ENCODE measurements at places on chromosomes 6 and 20.

DNA sequence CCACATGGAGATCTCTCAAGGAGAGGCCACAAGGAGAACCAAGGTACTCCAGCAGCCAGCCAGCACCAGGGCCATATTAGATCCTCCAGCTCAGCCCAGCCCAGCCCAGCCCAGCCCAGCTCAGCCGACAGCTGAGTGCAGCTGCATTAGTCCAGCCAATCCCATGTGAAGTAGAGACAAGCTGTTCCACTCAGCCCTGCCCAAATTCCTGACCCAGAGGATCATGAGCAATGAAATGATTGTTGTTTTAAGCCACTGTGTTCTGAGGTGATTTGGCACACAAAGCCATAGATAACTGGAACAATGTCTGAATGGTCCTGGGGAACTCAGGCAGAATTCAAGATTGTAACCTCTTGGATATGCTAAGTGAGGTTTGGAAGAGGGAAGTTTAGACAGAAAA, 59.5 kb upstream of the BMP2 start:
- no peak for DNase-seq

DNA sequence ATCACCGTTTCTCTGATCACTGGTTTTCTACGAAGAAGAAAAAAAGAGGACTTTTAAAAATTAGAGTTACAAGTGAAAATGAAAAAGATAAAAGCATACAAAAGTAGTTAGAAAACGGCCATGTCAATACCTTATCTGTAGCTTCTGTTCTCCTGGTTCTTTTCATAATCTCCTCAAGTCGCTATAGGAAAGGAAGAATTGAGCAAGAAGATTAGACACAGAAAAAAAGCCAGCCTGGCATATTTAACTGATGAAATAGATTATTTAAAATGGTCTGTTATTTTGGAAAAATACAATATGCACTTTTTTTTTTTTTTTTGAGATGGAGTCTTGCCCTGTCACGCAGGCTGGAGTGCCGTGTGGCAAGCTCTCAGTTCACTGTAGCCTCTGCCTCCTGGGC, 70.2 kb upstream of the BCLAF1 start:
- no peak for DNase-seq

DNA sequence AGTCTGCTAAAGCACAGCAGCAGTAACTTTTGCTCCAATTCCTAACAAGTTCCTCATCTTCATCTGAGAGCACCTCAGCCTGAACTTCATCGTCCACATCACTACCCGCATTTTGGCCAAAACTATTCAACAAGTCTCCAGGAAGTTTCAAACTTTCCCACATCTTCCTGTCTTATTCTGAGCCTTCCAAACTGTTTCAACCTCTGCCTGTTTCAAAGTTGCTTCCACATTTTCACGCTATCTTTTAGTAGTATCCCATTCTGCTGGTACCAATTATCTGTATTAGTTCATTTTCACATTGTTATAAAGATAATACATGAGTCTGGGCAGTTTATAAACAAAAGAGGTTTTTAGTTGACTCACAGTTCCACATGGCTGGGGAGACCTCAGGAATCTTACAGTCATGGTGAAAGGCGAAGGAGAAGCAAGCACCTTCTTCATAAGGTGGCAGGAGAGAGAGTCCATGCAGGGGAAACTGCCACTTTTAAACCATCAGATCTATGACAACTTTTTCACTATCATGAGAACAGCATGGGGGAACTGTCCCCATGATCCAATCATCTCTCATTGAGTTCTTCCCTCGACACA, 99.4 kb upstream of the GRIK2 start:
- DNase-seq = no peak

DNA sequence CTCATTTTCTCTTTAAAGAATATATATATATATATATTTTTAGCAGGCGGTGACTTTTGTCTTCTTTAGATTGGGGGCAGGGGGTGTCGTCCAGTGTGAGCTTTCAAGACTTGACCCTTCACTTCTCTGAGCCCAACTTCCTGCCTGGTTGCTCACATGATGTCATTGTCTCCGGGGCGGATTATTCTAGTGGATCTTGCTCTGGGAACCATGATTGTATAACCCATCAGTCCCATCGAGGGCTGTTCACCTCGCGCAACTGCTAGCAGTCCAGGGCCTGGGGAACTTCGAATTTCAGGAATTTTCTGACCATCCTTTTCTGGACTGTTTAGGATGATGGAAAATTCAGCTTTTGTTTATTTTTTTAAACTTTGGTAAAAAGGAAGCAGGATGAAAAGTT, 1.0 kb downstream of the IGF2R start:
- DNase-seq = no peak

- DNase-seq = peak; percentile 32
Observed at GRCh38 chr6:146997062-146997461, 207.2 kb upstream of the STXBP5 start.

DNA sequence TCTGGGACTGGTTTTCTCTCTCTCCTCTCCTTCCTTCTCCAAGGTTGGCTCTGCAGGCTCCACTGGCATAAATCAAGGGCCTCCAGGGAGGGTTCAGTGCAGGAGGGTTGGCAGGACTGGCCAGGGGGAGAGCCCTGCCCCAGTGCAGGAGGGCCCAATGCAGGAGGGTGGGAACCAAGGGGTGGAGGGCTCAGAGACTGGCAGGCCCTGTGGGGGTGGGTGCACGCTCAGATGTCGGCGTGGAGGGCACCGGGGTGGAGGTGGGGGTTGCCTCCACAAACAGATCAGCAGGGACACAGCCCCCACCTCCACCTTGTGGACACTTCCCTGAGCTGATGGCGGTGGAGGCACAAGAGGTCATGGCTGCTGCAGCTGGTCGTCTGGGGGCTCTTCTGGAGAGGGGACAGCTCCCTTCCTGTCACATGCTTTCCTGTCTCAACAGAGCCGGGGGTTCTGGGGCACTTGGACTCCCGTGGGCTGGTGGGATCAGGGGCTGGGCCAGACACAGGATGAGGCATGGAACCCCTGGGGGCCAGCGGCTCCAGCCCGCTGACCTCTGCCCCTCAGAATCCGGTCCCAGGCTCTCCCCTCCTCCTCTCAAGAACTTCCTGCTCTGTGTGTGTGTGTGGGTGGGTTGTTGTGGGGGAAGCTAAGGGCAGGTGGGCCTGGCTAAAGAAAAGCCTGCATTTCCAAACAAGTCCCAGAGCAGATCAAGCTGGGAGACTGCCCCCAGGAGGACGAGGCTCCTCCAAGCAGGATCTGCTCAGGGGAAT, 2.7 kb upstream of the ABHD16B start:
- no peak for DNase-seq

GRCh38 chr6:70225055-70225454, 77.8 kb downstream of the COL9A1 start:
- peak; percentile 42 for DNase-seq

- DNase-seq = no peak
Observed at GRCh38 chr6:25407431-25407830, 128.3 kb downstream of the CARMIL1 start.

GRCh38 chr6:31216208-31216898, 45.9 kb upstream of the POU5F1 start:
- no peak for DNase-seq

DNA sequence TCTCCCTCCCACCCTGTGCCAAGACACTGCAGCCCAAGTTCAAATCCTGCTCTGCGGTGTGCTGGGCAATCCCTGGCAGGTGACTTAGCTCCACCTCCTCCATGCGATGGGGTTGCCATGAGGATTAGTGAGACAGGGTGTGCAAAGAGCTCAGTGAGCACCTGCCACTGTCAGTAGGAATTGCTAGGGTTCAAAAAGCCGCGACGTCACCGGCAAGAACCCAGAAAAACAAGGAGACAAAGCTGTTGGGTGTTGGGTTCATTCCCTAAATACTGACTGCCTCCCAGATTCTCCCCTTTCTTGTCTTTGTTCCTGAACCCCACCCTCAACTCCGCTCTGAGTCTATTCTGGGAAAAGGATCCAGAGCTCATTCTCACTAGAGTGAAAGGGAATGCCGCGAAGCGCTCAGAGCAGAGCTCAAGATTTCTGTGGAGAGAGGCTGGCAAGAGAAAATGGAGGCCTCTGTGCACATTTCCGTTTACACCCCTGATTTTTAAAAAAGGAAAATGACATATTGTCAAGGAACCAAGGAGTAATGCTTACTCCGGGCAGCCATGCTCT, 13.3 kb downstream of the PMEPA1 start:
- DNase-seq = no peak

DNA sequence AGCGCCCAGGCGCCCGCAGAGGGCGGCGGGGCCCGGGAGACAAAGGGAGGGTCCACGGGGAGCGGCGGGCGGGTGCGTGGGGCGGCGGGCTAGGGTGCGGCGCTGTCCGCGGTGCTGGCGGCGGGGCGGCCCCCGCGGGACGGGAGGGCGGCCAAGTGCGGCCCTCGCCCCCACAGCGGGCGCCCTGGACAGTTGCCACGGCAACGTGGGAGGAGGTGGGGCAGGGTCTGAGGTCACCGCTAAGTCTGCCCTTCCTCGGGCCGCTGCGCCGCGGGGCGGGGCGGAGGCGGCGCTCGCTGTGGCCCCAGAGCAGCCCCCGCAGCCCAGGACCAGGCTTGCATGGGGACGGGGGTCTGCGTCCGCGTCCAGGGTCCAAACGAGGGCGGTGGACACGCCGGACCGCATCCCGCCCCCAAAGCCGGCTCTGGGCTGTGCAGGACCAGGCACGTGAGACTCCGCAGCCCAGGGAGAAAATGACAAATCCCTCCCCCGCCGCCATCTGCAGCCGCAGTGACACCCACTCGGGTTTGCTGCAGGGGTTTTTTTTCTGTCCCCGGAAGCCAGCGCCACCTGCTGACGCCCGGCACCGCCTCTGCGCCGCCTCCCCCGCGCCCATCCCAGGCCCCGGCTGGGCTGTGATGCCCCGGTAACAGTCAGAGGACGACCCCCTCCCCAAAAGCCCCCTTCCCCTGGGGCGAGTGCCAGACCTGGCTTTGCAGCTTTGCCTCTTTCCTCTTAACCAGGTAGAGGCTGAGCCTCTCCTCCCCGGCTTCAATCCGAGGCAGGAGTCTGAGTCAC, 36.8 kb downstream of the YTHDF1 start:
- DNase-seq = peak; percentile 68

DNA sequence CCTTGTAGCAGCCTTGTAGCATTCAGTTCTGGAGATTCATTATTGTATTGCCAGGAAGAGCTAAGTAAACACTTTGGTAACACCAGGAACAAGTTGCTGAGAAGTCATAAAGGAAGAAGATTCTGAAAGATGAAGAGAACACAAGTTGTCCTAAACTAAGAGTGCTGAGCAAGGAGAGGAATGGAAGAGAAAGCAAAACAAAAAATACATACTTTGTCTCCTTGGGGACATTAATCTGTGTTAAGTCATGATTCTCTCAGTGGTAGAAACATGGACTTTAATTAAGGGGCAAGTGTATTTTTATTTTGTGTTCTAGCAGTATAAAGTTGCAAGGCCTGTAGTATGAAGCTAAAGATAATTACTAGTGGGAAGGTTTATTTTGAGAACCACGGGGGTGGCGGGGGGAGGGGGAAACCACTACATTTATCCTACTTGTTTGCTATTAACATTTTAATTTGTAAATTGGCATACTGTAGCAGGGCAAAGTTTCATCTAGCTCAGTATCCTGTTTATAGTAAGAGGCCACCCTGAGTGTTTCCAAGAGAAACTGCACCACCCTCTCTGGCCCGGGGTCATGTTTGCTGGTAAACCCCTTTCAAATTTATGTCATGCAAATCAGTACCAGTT, 463.0 kb downstream of the CDKAL1 start:
- DNase-seq = no peak

DNA sequence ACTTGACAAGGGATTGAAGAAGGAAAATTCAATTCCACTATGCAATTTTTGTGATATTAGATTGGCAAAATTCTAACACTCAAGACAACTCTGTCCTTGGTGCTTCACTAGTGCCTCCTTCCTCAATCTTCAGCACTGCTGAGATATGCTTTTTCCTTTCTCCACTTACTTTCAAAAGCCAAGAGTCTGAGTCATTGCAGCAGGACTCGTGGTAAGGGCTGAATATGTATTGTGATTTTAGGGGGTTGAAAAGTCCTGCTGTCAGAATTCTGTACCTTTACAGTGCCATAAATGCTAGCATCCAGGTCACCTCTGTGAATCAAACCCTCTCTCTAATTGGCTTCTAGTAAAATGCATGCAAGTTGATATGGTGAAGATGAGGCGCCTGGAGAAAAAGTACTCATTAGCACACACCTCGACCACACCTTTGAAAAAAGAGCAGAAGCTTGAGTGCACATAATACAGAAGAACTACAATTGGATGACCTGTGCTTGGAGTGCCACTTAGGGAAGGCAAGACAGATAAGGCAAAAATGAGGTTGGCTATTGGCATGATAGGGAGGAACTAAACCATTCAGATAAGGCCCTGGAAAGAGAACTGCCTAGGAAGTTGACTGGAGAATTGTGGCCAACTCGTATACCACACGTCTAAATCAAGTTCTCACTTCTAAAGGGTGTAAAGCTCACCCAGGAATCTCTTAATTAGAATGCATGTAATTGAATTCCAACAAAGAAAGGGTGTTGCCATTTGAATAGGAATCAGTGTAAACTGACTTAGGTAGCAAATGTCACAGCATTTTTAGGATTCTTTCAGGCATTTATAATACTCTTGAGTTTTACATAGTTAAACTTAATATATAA, 43.6 kb upstream of the FAM83B start:
- no peak for DNase-seq

- DNase-seq = no peak
Observed at GRCh38 chr20:9490161-9490560, 24.2 kb upstream of the LAMP5 start.

GRCh38 chr6:105014954-105015353, 58.0 kb downstream of the LIN28B start:
- no peak for DNase-seq

- no peak for DNase-seq
Observed at GRCh38 chr6:125293587-125293986, 8.2 kb downstream of the HDDC2 start.

- no peak for DNase-seq
Observed at GRCh38 chr20:62243906-62244515, 5.7 kb downstream of the OSBPL2 start.

DNA sequence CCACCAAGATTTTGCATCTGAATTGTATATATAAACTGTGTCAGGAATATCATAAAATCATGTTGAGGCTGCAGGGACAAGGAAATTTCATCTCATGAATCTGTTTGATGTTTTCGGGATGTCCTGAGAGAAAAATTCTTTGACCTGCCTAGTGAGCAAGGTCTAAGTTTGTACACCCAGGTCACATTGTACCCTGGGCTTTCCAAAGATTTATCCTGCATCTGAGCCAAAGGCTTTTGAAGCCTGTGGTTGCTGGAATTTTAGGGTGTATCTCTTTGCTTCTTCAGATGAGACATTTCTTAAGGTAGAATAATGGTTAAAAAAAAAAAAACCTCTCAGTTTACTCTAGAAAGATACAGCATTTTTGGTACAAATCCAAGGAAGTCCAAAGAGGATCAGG, 63.3 kb downstream of the FOXO3 start:
- DNase-seq = no peak

- DNase-seq = no peak
Observed at GRCh38 chr6:136072691-136073090, 177.4 kb downstream of the MTFR2 start.

DNA sequence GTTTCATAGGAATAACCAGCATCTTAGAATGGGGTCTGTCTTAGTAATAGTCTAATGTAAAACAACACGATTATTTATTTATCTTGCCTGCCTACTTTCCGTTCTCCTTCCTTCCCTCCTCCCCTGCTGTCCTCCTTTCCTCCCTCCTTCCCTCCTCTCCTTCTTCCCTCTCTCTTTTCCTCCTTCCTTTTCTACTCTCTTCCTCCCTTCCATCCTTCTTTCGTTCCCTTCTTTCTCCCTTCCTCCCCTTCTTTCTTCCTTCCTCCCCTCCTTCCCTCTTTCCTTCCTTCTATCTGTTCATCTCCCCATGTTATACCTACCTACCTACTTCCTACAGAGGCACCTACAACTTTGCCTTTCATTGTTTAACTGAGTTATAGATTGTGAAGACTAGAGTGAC, 940.6 kb downstream of the KIF16B start:
- no peak for DNase-seq

GRCh38 chr6:151142676-151143075, 97.1 kb upstream of the AKAP12 start:
- no peak for DNase-seq
